ENCODE measurements at places on chromosomes 5 and 9.

GRCh38 chr9:123267481-123268198 lies 746 bp downstream of the STRBP start:
- no peak for DNase-seq

- no peak for DNase-seq
Measured at GRCh38 chr5:142512043-142513042, 173.5 kb downstream of the FGF1 start.

DNA sequence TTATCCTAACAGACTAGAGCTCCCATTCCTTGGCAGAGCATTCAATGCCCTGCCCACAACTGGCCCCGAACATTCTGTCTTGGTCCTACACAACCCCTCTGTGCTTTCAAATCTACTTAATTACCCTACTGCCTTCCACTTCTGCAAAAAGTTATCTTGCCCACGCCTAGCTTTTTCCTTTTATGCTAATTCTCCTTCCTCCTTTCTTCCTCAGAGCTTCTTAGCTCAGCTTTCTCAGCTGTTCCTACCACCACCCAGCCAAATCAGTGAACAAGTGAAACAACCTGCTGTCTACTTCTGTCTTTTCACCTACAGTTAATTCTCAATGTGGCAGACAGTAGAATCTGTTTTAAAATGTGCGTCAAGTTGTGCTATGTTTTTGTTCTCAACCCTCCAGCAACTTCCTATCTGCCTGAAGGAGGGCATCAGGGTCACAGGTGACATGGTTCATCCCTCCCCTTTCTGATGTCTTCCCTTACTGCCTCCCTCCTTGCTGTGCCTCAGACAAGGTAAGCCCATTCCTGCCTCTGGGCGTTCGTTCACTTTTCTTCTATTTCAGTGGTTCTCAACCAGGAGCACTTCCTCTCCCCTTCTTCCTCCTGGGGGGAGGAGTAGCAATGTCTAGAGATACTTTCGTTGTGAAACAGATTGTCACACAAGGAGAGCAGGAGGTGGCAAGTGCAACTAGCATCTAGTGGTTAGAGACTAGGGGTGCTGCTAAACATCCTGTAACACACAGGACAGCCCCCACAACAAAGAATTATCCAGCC lies 1.3 kb upstream of the REEP5 start:
- DNase-seq = no peak

- DNase-seq = no peak
Measured at GRCh38 chr9:88521308-88521707, 13.7 kb upstream of the NXNL2 start.

- DNase-seq = peak; percentile 55
Measured at GRCh38 chr5:9473624-9474023, 72.3 kb downstream of the SEMA5A start.

- DNase-seq = no peak
Measured at GRCh38 chr9:110846215-110846614, 177.6 kb downstream of the MUSK start.

DNA sequence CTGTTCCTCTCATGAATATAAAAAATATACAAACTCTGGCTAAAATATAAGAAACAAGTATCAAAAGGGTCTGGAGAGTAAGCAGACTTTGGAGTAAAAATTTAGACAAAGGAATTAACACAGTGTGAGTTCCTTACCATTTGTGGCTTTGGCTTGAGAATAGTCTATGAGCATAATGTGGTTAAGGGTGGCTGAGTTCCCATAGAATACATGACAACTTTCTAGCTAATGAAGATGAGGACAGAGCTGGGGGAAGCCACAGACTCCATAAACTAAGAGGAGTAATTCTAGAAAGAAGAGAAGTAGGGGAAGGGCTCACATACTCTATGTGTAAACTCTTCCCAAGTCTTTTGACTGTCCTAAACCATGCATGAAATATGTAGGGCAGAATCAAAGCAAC lies 79.4 kb downstream of the CAAP1 start:
- DNase-seq = no peak

GRCh38 chr5:158953929-158954534 lies 145.7 kb downstream of the EBF1 start:
- no peak for DNase-seq

DNA sequence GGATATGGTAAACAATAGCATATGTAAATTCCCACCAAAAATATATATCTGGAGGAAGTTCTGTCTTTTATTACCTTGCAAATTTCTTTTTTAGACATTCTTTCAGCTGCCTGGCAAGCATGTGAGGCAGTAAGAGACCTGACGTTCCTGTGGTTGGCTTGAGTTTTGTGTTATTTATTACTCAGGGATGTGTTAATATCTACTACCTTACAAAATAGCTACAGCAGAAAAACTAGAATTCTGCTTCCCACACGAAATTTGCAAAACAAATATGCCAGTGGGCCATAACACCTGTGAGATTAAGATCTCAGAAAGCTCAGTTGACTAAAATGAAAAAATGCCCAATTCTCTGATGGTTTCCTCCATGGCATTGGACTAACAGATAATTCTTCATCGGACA lies 274.2 kb downstream of the TMEM167A start:
- no peak for DNase-seq

DNA sequence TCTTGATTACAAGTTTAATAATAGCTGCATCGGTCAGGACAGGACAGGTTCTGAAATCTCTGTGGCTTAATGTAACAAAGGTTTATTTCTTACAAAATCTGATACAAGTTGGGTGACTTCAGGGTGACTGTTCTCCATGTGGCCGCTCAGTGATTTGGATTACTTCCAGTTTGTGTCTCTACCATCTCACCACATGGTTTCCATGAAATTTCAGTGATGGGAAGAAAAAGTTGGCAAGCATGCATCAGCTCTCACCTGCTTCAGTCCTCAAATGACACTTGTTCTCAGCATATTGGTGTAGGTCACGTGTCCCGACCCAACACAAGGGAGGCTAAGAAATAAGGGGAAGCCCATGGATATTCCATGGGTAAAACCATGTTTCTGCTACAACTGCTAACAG lies 7.8 kb upstream of the TMEM268 start:
- no peak for DNase-seq

DNA sequence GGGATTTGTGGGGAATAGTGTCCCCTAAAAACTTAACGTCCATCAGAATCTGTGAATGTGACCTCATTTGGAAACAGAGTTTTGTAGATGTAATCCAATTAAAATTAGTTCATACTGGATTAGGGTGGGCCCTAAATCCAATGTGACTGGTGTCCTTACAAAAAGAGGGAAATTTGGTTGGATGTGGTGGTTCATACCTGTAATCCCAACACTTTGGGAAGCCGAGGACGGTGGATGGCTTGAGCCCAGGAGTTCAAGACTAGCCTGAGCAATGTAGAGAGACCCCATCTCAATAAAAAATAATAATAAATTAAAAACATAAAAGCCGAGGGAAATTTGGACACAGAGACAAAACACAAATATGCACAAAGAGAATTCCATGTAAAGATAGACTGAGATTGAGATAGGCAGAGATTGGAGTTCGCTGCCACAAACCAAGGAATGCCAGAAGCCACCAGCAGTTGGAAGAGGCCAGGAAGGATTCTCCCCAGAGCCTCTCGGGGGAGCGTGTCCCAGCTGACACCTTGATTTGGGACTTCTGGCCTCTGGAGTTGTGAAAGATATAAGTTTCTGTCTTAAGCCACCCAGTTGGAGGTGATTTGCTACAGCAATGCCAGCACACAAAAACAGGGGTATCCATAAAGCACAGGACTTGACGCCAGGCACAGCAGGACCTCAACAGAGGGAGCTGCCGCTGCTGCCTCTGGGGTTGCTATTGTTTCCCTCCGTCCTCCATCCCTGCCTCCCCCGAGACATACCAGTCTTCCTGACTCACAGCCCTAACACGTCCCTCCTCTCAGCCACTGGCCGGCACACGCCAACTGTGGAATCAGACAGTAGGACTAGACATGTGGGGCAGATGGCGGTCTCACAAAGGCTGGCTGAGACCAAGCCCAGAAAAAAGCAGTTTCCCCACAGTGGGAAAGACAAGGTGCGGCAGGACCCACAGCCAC lies 73.8 kb upstream of the IL17B start:
- DNase-seq = no peak

DNA sequence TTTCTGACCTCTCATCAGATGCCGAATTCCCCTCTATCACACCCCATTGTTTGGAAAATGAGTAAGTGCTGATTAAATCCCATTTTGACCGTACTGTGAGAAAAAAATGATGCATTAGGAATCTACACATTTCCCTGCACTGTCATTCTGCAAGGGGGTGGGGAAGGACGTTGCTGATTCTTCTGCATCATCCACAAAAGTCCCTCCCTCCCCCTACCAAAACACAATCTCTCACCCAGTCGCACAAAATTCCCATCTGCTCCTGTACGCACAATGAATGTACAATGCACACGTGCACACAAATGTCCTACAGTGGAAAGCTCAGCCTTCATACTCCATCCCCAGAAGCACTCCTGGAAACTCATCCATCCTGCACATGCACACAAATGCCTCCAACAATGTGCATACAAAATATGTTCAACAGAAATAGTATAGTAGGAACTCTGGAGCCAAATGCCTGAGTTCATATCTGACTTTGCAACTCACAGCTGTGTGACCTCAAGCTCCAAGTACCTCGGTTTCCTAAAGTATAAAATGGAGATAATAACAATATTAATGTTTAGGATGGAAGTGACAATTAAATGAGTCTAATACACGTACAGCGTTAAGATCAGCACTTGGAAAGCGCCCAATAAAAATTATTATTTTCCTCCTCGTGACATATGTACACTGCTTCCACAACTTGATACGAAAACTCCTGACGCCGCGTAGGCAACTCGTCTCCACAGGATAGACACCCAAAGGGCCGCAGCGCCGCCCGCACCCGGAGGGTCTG lies 809 bp downstream of the TNIP1 start:
- DNase-seq = no peak

All from esophagus muscularis mucosa (tissue), 4 donors.